Natural killer cell treated with Interleukin-12 subunit alpha and Interleukin-12 subunit beta and Interleukin-15 and Interleukin-18, amount 100 ng/mL, for 72 hours (primary cell): ENCODE measurements at places on chromosomes 1 and 21. TPM values are rescaled to one million over a fixed set of nuclear protein-coding genes. Genes with fewer than 3 reads are reported as not detected.

ARMH1 gene
- 1.8 TPM for total RNA-seq

GRHL3 gene
- not detected for total RNA-seq

MMEL1 gene
- 0.81 TPM for total RNA-seq

OR2C3 gene
- total RNA-seq: not detected

DCDC2B gene
- 0.22 TPM for total RNA-seq

C4BPA gene
- total RNA-seq: not detected

- no peak for DNase-seq
These were observed 156.2 kb downstream of the ZBTB18 start for GRCh38 chr1:244207042-244207934.

DNA sequence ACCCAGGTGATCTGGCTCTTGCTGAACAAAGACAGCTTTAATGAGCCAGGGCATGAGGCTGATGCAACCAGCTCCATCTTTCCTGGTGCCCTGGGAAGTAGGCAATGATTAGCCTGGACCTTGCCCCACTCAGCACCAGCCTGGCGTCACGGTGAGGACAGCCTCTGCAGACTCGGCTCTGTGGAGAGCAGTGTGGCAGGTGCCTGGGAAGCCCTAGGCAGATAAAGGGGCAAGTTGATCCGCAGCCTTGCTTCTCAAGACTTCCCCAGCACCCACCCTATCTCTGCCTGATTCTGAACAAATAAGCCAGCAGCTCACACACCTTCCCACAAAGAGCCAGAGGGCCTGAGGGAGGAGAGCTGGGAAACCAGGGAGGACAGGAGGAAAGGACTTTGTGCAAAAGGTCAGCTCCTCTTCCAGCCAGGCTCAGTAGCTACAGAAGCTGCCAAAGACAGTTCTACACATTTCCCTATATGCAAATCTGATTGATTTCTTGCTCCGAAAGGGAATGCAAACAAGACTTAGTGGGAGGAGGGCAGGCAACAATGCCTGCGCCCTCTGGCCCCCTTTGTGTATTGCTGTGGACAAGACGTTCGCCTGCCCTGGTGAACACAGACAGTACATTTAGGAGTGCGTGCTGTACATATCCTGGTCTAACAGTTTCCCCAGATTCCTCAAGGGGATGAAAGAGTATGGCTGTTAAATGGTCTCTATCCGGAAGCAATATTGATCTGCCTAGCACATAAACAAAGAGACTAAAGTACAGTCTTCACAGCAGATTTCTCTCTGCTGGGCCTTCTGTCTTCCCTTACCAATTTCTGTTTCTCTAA is 63.8 kb downstream of the BCAR3 start:
- DNase-seq: no peak

- DNase-seq: no peak
These were observed 60.2 kb upstream of the ARHGEF16 start for GRCh38 chr1:3393987-3394920.

GRCh38 chr1:31238612-31238985 is 1.1 kb downstream of the NKAIN1 start:
- no peak for DNase-seq

DNA sequence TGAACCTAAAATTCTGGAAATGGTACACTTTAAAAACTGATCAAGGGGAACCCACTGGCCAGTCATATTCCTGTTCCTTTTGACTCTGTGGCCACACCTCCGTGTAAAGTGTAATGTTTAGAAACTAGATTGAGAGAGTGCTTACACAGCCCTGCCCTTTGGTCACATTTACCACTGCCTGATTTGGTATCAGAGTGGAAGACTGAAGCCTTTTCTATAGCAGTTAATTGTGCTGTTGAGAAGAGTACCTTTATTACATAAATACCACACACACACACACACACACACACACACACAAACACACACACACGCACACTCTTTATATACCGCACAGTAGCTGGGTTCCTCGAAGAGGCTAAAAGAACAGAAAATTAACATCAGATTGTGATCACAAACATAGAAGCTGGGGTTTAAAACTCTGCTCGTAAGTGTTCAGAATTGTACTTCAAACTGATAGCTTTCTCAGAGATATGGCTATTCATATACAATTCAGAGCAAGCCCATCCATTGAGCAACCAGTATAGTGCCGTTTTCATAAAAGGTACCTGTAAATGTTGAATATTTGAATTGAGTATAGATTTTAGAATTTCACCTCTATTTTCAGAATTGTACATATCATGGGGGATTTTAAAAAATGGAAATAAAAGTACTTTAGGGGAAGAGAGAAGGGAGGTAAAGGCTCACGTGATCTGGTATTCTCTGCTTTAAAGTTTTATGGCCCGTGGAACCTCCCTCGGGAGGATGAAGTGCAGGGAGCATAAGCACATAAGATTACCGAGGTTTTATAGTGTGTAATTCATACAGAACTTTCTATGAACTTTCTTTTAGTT is 37.5 kb downstream of the CAMTA1 start:
- no peak for DNase-seq

DNA sequence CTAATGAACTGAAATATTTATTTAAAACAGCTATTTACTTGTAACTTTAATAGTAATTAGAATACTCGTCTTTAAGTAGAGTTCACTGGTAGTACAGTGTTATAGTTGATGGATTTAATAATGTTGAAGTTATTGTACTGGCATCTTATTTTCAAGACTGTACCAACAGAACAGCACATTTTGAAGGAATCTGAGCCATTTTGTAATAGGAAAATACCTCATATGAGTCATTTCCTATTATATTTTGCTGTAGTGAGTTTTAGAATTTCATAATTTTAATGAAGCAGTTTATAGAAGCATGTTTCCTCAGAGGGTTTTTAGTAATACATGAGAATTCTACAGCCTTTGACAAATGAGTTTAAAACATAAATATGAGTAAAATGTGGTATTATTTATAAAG is 258.3 kb downstream of the OLFM3 start:
- no peak for DNase-seq

- no peak for DNase-seq
These were observed 86.4 kb downstream of the DDAH1 start for GRCh38 chr1:85378534-85378933.

- no peak for DNase-seq
These were observed 1.0 kb upstream of the DCAF6 start for GRCh38 chr1:167935216-167936067.

- DNase-seq: no peak
These were observed 149.8 kb upstream of the DUSP10 start for GRCh38 chr1:221891708-221892107.

- no peak for DNase-seq
These were observed 5.9 kb downstream of the OTUD3 start for GRCh38 chr1:19888112-19888511.

- DNase-seq: no peak
These were observed 49.2 kb downstream of the S100B start for GRCh38 chr21:46555678-46556077.

GRCh38 chr1:32181563-32181962 is 2.1 kb downstream of the TXLNA start:
- DNase-seq: no peak

- DNase-seq: no peak
These were observed 58.0 kb downstream of the SH3GLB1 start for GRCh38 chr1:86762336-86762735.

GRCh38 chr1:226602186-226603021 is 53.8 kb downstream of the STUM start:
- DNase-seq: peak; percentile 52

GRCh38 chr1:117232531-117232930 is 21.8 kb upstream of the VTCN1 start:
- no peak for DNase-seq

GRCh38 chr1:202745323-202745888 is 35.2 kb upstream of the SYT2 start:
- DNase-seq: no peak

- no peak for DNase-seq
These were observed 7.4 kb upstream of the PPP1R15B start for GRCh38 chr1:204419064-204419403.

DNA sequence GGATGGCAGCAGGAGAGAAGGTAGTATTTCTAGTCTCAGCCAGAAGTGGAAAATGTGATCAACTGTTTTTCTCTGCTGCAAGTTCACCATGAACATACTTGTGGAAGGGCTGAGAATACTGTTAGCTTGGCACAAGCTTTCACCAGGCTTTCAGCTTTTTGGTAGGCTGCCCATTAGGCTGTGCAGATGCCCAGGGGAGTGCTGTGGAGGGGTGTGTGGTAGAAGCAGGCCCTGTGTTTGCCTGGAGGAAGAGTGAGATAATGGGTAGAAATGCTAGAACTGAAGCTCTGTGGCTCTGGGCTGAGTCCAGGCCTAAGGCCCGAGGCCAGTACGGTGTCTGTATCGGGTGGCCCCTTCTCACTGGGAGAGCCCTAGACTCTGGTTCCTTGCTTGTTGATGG is 9.8 kb downstream of the DNAJC6 start:
- no peak for DNase-seq

- DNase-seq: no peak
These were observed 162.5 kb upstream of the JUN start for GRCh38 chr1:58946390-58946789.

GRCh38 chr1:204174958-204175357 is 8.8 kb upstream of the REN start:
- DNase-seq: no peak

- DNase-seq: no peak
These were observed 38.7 kb upstream of the CNTN2 start for GRCh38 chr1:205004351-205004750.

- no peak for DNase-seq
These were observed 375.1 kb downstream of the NPHP4 start for GRCh38 chr1:5617179-5617520.

GRCh38 chr1:230957580-230957989 is 21.1 kb downstream of the TTC13 start:
- no peak for DNase-seq

DNA sequence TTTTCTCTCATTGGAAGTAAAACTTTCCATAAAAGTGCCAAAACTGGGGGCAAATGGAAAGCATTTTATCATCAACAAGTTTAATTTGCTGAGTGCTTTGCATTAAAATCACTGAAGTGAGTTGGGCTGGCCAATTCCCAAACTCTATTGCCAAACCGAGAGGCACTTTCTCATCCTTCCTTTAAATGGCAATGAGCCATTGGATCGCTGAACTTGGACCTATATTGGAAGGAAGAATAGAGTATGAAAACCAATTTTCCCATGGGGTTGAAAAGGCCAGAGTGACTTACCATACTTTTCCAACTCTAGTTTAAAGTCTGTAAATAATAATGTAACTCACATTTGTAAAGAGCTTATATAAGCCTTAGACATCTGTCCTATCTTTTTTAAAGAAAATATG is 189.1 kb upstream of the C1orf87 start:
- no peak for DNase-seq
